ENCODE measurements at places on chromosomes 11 and 22.
A peak's percentile ranks its signal among the peaks of the same experiment; 100 is the strongest.

- DNase-seq = peak; percentile 80
Measured at GRCh38 chr11:71787098-71787823, 45.7 kb upstream of the DEFB108B start.

DNA sequence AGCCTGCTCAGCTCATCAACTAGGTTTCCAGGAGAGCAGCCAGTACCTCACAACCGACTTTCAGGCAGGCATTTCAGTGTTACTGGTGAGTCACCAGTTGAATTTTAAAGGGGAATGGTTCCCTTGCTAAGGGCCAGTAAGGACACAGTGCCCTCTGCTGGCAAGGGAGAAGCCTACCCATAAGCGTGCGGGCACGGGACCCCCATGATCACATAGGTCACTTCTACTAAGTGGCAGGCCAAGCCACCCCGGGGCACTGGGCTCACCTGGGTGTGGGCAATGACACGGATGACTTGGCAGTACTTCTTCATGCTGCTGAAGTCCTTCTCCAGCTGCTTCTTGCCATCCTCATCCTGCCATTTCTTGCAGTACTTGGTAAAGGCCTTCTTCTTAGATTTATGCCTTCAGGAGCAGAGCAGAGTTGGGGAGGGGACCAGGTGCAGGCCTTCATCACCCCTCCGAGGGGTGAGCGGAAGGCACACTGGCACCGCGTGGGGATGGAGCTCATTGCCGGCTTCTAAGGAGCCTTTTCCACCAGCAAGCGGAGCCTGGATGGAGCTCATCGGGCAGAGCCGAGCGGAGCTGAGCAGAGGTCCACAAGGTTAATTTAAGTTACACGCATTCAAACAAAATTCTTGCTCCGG, 2.9 kb downstream of the RPL3 start:
- DNase-seq = peak; percentile 68

DNA sequence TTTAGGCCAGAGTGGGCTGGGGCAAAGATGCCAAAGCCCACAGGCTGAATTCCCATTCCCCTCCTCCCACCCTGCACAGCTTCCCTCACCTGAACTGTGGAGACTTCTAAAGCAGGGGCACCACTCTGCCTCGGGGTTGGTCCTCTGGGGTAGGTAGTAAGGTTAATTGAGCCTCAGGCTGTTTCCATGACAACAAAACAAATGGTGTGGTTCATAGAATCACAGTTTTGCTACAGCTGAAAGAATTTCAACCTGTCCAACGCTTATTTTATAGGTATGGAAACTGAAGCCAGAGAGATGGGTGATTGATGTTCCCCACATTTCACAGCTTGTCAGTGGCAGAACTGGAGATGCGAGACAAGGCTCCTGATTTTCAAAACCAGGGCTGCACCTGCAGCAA, 109.5 kb downstream of the SNX19 start:
- no peak for DNase-seq

GRCh38 chr11:121794671-121795141, 321.3 kb downstream of the BLID start:
- DNase-seq = no peak

GRCh38 chr11:33256031-33256812, 959 bp upstream of the HIPK3 start:
- DNase-seq = no peak

- no peak for DNase-seq
Measured at GRCh38 chr11:61142424-61142823, 18.8 kb downstream of the VPS37C start.

- DNase-seq = no peak
Measured at GRCh38 chr22:24685531-24686190, 82.7 kb downstream of the GGT1 start.

DNA sequence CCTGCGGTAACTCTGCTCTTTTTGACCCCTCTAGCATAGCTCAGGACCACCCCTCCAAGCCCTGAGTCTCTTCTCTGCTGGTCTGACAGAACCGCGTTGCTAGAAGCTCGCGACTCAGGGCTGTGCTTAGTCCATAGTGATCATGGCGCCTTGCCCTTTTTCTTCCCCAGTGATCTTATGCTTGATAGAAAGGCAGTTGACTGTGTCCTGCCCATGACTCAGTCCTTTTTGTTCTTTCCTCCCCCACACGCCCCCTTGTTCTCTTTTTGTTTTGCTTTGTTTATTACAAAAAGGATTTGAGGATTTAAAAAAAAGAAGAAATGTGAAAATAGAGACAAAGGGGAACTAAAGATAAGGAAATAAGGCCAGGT, 17.5 kb downstream of the IL17RA start:
- DNase-seq = no peak

DNA sequence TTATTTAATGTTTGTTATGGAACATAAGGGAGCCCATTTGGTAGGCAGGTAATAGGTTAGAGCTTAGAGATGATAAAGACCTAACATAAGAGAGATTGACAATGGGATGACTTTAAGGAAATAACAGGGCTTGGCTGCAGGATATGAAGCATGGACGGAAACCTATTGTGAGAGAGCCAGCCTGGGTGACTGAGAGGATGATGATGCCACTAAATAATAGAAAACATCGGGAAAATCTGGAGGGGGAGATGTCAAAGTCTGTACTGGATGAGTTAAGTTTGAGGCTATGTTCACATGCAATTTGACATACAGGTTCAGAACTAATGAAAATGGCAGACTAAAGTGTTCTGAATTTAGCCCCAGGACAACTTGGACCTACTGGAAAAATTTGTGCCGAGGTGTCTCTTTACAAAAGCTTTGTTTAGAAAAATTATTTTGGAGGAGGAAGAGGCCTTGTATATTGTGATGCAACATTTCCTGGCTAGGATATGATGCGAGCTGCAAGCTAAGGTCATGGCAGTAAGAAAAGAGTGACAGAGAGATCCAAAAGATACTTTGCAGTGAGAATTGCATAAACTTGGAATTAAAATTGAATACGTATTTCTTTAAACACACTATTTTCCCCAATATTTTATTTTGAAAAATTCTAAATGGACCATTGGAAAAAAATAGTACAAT, 339.3 kb upstream of the PLET1 start:
- DNase-seq = no peak

- DNase-seq = no peak
Measured at GRCh38 chr11:33490842-33491370, 209.7 kb downstream of the C11orf91 start.

DNA sequence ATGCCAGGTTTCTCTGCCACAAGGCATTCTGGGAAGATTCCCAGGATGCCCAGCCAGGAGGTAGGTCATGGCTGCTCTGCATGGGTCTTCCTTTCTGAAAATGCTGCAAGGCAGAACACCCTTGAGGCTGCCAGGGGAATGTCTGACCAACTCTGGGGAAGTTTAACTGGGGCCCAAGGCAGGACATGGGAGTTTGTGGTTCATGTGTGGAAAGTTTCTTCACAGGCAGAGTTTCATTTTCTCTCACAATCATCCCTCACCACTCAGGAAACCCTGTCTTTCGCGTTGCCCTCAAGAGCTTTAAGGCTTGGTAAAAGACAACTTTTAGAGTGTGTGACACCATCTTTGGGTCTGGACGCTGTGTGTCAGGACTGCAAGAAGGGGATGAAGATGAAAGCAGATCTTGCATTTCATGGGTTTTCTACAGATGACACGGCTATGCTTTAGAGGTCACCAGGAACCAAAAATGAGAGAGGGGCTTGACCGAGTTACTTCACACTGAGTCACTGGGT, 133.5 kb downstream of the CD44 start:
- DNase-seq = peak; percentile 60

DNA sequence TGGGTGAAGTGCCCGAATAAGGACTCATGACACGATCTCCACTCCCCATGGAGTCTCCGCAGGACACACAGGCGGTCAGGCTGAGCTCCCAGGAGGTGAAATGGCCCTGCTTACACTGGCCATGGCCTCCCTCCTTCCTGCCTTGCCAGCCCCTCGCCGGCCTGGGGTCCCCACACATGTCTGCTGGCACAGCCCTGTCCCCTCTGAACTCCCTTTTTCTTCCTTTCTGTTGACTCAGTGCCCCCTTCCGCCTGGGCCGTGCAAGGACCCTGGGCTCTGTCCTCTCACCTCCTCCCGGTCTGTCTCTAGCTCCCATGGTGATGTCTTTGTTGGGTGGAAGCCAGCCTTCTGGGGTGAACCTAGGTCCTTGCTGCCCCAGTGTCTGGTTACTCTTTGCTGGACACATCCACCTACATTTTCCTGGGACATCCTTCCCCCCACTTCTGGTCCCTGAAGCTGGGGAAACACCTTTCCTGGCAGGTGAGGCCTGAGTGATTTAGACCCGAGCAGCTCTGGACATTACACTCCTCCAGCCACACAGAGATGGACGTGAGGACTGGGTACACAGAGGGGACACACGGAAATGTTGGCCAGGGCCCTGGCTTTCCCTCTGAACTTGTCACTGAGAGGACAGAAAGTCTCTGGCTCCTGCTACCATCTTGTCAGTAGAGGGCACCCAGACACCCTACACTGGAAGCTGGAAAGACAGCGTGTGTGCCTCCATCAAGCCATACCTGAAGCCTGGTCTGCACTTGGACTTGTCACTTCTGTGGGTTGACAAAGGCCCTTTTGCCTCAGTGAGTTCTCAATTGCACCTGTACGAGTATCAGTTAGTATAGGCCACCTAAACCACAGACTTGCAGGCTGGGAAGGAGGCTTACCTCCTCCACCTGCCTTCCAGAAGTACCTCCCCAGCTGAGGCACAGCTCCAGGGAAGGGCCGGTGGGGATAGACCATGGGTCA, 864.3 kb downstream of the TBC1D22A start:
- no peak for DNase-seq

GRCh38 chr11:102187416-102188151, 77.3 kb downstream of the YAP1 start:
- no peak for DNase-seq

- no peak for DNase-seq
Measured at GRCh38 chr22:29479417-29480261, at the start of gene NEFH. NEFH (plus strand) TSS chr22:29480218; CDS start chr22:29480263, 45 bp downstream.

DNA sequence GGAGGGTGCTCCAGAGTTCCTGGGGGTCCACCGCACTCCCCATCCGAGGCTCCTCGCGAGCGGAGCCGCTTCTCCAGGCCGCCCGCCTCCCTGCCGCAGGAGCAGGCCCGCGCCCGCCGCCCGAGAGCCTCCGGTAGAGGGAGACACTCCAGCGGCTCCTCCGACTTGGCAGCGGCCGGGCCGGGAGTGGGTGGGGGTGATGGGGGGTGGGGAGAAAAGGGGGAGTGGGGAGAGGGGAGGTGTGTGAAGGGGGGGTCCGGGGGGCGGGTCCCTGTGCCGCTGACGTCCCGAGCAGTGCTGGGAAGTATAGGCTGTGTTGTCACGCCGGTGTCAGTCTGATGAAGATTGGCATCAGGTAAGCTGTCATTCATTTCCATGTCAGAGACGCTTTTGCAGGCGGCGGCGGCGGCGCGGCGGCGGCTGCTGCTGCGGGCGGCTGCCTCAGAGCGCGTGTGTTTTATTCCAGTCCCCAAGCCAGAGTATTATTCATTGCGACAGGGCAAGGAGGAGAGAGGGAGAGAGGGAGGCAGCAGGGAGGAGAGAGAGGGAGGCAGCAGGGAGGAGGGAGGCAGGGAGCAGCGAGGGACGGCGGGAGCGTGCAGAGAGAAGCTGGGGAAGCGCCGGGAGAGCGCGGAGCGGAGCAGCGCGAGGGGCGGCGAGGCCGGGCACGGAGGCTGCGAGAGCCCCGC, at the start of gene PKNOX2:
Gene PKNOX2 (plus strand): TSS at position 330 of the 689 bp plus-strand sequence. CDS start 186,555 bp downstream, outside the sequence.
- DNase-seq = peak; percentile 17

GRCh38 chr11:57224537-57224936, 12.5 kb downstream of the APLNR start:
- no peak for DNase-seq

GRCh38 chr22:36277482-36278291, 24.8 kb downstream of the APOL1 start:
- peak; percentile 48 for DNase-seq

GRCh38 chr11:134350381-134350780, 18.6 kb downstream of the GLB1L2 start:
- DNase-seq = no peak

DNA sequence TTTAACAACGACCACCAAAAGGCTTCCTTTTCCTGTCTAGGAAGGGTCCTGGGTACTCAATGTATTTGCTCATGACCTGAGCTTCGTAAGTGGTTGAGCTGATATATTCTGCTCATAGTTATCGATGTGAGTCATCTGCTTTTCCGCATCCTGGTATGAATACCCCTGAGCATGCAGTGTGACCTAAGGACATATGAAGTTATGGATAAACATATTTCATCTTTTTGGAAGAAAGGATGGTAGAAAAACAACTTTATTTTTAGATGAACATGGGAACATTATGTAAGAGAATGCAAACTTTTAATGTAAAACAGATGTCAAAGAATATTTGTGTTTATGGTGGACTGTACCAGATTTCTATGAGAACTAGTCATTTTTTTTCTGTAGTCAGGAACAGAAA, 28.4 kb downstream of the TRPC6 start:
- DNase-seq = no peak

- DNase-seq = no peak
Measured at GRCh38 chr22:23181721-23182308, 1.5 kb downstream of the BCR start.

GRCh38 chr11:19474954-19475721, 234.4 kb upstream of the E2F8 start:
- DNase-seq = no peak

DNA sequence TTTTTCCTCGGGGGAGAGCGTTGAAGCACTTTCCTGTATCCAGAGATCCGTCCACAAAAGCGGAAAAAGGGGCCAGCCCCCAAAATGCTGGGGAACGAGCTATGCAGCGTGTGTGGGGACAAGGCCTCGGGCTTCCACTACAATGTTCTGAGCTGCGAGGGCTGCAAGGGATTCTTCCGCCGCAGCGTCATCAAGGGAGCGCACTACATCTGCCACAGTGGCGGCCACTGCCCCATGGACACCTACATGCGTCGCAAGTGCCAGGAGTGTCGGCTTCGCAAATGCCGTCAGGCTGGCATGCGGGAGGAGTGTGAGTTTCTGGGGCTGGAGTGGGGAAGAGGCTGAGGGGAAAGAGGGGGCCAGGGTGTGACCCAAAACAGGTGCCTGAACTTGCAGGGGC, 2.6 kb downstream of the NR1H3 start:
- no peak for DNase-seq

DNA sequence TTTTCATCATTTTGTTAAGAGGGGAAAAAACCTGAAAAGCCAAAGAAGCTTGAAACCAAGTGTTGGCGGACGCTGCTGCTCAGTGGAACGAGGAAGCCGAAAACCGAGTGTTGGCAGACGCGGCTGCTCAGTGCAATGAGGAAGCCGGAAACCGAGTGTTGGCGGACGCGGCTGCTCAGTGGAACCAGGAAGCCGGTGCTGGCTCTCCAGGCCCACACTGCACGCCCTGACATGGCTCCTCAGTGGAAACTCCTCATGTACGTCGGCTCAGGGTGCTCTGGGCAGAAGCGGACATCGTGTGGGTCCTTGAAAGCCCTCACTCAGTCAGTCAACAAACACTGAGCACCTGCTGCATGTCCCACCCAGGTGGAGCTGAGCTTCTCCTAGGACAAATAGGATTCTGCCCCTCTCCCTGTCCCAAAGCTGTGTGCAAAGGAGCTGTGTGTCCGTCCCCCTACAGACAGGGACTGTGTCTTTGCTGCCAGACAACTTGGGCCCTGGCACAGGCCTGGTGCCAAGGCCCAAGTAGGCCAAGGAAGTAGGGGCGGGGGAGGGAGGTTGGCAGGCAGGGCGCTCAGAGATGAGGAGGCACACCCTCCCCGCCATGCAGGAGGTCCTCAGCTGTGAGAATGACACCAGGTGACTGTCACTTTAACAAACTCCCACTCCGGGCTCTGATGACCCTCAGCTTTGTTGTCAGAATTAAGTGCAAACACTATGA, 37.3 kb downstream of the PHF21B start:
- no peak for DNase-seq

GRCh38 chr11:30496935-30497334, 89.2 kb downstream of the MPPED2 start:
- DNase-seq = no peak
